Right ventricle myocardium superior (tissue), 1 donor: ENCODE measurements at places on chromosomes 6 and 20. TPM values are rescaled to one million over a fixed set of nuclear protein-coding genes. Genes with fewer than 3 reads are reported as not detected.

The TFEB gene
- 40.7 TPM for total RNA-seq

DNA sequence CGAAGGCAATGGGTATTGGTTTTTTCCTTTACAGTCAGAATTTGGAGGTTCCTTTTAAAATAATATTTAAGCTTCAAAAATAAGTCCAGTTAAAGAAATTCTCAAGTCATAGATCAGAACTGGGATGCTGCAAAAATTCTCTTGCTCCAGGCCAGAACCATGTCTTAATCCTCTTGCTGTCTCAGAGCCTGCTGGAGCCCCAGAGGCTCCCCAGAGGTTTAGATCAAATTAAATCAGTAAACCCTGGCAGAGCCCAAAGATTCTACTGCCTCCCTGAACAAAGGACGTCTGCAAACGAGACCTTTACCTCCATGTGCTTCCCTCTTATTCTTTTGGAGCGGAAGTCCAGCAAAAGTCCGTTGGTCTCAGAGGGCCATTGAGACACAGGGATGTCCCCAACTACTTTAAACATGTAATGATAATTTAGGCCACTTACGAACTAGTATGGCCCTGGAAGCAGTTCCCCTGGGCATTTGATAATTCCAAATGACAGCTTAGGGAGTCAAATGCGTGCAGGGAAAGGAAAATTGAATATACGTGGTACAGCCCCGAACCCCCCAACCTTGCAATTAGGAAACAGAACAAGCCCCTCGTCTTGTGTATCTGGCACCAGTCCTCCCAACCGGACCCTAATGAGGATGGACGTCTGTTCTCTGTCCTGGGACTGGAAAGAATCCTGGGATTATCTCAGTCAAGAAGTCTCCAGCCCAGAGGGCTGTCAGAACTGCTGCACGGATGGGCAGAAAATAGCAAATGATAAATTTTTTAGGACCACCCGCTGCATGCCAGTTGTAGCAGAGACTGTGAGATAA lies 31.5 kb downstream of the SULF2 start:
- DNase-seq, result no peak

DNA sequence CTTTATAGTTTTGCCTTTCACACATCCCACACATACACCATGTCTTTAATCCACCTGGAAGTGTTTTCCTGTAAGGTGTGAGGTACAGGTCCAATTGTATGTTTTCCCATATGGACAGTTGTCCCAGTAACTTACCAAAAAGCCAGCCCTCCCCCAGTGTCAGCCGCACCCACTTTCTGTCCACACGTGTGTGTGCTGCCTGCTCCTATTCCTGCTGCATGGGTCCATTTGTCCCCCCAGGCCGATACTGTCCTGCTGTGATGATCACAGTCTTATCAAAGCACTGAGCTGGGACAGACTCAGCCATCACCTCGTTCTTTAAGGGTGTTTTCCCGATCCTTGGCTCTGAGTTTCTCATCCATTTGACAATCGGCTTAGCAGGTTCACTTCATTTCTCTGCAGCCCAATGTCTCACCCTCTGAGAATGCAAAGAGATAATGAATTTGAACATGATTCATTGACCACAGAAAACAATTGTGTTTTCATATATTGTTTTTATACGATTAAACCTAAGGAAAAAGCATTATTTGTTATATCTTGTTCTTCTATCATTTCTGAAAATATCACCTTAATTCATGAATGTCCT lies 9.6 kb downstream of the VSX1 start:
- DNase-seq, result no peak

GRCh38 chr6:160881148-160881808 lies 110.3 kb upstream of the MAP3K4 start:
- no peak for DNase-seq

The XKR7 gene
- total RNA-seq, result not detected

The ECT2L gene
- total RNA-seq, result 0.70 TPM

DNA sequence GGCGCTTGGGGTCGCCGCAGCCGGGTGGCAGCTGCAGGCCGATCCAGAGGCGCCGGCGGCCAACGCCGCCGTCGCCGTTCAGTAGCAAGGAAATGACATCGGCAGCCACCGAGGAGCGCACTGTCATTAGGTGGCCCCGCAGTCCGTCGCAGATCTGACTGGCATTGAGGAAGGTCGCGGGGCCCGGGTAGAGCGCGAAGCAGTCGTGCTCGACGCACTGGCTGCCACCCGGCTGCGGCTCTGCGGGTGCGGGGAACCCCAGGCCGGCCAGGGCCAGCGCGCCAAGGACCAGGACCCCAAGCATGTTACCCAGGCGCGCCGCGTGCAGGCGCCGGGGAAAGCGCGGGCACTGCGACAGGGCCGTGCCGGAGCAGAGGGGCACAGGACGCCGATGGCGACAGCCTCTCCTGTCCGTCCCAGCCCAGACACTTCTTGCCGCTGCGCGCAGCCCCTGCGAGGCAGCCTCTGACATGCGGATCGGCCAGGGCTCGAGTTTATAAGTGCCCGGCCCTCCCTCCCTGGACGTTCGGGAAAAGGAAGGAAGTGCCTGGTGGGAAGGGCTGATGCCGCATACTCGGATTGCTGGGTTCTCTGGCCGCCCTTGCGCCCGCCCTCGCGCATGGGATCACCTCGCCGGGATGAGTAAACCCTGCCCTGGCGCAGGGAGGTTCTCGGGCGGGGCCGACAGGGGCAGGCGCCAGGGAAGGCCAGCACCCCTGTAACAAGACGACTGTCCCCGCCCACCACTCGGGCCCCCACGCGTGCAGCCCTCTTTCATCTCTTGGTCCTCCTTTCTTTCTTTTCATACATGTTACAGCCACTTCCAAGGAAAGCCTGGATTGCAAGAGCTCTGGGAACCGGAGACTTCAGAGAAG lies at the start of gene THBD:
Gene THBD, minus strand, starts transcription at position 472 of the 875 bp plus-strand sequence. Its CDS starts 168 bp downstream, at position 304.
- peak; percentile 90 for DNase-seq

- DNase-seq, result no peak
Measured at GRCh38 chr6:31103136-31103535, 9.2 kb downstream of the C6orf15 start.

GRCh38 chr20:59466107-59466815 lies 138.1 kb upstream of the PHACTR3 start:
- no peak for DNase-seq

GRCh38 chr6:36154286-36154685 lies 24.0 kb downstream of the MAPK13 start:
- DNase-seq, result no peak

DNA sequence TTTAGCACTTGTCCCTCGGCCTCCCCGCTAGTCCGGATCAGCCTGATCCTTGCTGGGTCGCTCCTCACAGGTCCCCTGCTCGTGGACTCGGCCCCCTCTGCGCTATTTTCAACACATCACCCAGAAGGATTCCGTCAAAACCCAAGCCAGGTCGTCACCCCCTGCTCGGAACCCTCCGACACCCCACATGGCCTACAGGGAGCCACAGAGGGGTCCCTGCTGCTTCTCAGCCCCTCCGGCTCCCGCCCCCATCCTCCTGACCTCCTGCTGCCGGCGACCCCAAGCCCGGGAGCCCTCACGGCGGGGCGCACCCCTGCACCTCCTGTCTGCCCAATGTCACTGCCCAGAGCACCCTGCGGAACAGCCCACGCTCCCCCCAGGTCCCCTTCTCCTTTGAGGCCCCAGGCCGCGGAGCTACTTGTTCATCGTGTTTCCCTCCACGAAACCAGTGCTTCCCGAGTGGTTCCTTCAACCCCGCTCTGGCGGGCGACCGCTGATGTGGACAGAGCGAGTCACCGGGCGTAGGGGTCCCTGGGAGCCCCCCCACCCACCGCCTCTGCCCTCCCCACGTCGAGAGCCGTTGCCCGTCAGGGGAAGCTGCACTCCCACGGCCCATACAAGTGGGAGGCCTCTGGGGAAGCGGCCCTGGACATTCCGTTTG lies 638 bp upstream of the MYL9 start:
- peak; percentile 45 for DNase-seq

The FRK gene
- 7.5 TPM for total RNA-seq

DNA sequence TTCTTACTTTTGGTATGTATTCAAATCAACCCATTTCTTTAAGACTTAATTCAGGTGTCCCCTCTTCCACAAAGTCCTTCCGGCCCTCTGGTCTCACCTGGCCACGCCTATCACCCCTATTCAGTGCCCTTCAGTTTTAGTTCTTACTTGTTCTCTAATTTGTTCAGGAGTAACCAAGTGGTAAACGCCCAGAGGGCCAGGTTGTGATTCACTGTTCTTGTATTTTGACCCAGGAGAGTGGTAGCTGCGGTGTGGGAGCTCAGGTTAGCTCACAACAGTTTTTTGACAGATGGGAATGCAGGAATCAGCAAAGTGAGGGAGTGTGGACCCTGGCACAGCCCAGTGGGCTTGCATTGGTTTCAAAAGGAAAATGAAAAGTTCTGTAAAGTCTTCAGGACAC lies 81.7 kb upstream of the RIPOR2 start:
- DNase-seq, result no peak

- no peak for DNase-seq
Measured at GRCh38 chr6:138570725-138571029, 71.4 kb upstream of the NHSL1 start.

The GGTLC1 gene
- not detected for total RNA-seq

DNA sequence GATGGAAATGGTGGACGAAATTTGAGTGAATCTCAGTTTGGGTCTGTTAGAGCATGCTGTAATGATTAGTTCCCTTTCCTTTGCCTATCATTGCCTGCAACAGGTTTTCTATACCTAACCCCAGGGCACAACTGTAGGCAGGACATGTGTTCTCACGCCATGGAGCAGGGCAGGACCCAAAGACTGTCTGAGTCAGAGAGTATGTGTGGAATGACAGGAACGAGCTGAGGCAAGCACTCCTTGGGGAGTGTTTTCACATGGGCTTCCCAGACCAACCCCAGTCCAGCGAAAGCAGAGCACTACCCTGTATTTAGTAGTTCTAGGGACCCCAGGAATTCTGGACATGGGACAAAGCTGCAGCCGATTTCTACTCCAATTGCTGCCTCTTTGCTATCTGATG lies 234.2 kb downstream of the HACE1 start:
- DNase-seq, result no peak

- no peak for DNase-seq
Measured at GRCh38 chr6:48144021-48144420, 33.0 kb upstream of the PTCHD4 start.

The COL21A1 gene
- 20.8 TPM for total RNA-seq

GRCh38 chr6:139990856-139991465 lies 616.5 kb upstream of the CITED2 start:
- DNase-seq, result no peak

DNA sequence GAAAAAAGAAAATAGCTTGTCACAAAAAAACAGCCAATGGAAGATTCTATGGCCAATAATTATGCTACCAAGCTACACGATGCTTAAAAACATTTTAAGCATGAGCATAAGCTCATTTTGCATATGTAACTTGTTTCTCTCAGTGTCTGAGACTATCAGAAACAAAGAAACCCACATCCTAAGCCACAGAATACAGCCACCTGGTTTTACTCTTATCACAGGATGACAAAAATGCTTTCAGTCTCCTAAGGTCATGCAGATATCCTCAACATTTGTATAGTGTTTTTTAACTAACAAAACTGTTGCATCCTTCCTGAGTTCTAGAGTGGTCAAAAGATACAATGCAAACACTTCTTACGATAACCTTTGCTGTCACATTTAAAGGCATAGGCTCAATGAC lies 172.1 kb upstream of the RUNX2 start:
- no peak for DNase-seq

GRCh38 chr20:9838378-9839295 lies at the start of gene PAK5:
TSS of gene PAK5 (minus strand) at chr20:9839076. CDS start at chr20:9644328, 194,748 bp downstream.
- DNase-seq, result no peak

GRCh38 chr6:152135755-152136448 lies 328.4 kb downstream of the ESR1 start:
- no peak for DNase-seq

The CTAGE9 gene
- not detected for total RNA-seq

The PNLDC1 gene
- total RNA-seq, result not detected
